ENCODE measurements at places on chromosomes 6 and 20.

DNA sequence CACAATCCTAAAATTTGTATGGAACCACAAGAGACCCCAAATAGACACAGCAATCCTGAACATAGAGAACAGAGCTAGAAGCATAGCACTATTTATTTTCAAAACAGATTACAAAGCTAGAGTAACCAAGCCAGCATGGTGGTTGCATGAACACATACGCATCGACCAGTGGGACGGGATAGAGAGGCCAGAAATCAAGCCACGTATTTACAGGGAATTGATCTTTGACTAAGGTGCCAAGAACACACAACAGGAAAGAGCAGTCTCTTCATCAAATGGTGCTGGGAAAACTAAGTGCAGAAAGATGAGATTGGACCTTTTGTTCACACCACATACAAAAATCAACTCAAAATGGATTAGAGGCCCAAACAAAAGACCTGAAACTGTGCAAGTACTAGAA is 21.1 kb downstream of the TTLL2 start:
- no peak for DNase-seq

DNA sequence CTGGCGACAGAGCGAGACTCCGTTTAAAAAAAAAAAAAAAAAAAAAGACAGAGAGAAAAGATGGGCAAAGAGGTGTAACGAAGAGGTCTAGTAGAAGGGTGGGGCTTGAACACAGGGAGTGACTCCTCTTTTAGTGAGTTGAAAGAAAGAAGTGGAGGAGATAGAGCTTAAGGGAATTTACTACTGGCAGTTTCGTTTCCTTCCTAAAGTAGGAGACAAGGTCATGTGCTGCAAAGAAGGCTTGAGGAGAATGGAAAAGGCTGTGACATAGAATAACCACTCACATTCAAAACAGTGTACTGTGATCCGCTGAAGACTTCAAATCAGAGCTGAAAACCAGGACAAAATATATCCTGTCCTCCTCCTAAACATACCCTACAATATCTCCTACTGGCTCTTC is 63.8 kb upstream of the EIF2S2 start:
- no peak for DNase-seq

DNA sequence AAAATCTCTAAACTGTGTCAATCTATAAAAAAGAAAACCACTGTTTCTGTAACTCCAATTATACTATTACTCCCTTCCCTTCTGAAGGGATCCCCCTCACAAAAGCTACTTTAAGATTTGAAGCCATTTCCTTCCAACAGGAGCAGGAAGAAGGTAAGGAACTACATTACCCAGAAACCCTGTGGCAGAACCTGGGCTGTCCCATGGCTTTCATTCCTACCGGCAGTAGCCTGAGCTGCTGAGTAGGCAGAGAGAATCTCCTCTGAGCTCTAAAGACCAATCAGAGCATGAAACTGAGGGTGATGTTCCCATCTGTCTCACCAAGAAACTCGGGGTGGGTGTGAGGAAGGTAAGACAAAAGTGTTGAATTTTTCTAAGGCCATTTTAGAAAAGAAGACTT is 108.0 kb upstream of the LRFN2 start:
- DNase-seq = no peak

DNA sequence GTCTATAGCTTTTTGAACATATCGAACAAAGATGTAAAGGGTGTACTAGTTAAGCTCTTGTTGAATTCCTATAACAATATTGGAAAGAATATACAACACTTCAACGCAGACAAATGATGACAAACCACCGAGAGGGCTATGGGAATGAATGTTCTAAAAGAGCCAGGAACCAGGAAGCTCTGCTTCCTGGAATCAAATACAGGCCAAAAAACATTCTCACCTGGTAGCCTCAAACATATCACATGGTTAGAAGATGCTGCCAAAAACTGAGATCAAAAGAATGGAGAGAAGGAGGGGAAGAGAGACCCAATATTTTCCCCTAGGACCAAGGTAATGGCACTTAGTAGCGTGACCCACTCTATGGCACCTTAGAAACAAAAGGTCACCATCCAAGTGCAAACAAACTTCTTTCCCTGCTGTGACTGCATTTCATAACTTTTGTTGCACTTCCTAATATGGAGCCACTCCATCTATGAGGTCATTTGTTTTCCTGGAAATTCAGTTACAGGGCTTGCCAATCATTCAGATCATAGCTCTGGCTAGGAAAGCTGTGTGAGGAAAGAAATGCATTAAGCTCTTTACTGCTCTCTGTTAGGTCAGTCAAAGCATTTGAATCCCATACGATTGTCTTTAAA is 199.2 kb upstream of the NT5E start:
- DNase-seq = no peak

GRCh38 chr6:164336455-164336854 is 921.9 kb downstream of the QKI start:
- DNase-seq = no peak

DNA sequence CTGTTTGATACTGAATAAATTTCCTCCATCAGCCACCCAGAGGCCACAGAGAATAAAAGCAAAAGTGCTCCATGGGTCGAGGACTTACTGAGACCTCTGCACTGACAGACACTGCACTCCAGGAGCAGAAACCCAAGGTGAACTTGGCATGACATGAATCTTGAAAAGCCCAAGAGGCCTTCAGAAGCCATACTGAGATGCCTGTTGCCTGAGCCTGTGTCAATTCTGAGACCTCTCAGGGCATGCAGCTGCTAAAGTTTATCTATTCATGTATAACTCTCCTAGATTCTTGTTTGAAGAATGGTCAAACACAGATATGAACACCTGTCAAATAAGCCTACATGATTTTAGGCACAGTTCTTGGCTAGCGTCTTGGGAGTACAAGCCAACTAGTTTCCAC is 145.7 kb downstream of the KIF16B start:
- no peak for DNase-seq

DNA sequence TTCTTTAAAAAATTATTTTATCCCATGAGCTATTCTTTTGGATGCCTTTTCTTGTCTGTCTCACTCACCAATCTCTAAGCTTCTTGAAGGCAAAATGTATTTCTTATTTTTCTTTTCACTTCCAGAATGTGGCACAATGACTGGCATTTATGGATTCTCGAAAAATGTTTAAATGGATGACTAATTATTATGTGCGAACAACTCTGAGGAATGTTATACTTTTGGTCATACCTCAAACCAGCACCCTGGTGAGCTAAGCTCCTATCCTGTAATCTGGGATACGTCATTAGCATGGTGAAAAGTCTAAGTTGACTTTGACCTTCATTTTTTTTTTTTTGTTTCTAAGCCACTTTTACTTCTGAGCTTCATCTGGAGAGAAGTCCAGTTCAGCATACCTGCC is 214.0 kb upstream of the CEP162 start:
- DNase-seq = no peak
